Activated naive CD8-positive, alpha-beta T cell treated with anti-CD3 and anti-CD28 coated beads, Interleukin-2, amount 10 ng/mL, durations not matched to agents 7 days and 5 days (primary cell): ENCODE measurements at places on chromosomes 16 and 17. TPM values are rescaled to one million over a fixed set of nuclear protein-coding genes. Genes with fewer than 3 reads are reported as not detected.

GRCh38 chr17:77888242-77889134 lies 70.0 kb upstream of the TNRC6C start:
- DNase-seq, result peak; percentile 18

DNA sequence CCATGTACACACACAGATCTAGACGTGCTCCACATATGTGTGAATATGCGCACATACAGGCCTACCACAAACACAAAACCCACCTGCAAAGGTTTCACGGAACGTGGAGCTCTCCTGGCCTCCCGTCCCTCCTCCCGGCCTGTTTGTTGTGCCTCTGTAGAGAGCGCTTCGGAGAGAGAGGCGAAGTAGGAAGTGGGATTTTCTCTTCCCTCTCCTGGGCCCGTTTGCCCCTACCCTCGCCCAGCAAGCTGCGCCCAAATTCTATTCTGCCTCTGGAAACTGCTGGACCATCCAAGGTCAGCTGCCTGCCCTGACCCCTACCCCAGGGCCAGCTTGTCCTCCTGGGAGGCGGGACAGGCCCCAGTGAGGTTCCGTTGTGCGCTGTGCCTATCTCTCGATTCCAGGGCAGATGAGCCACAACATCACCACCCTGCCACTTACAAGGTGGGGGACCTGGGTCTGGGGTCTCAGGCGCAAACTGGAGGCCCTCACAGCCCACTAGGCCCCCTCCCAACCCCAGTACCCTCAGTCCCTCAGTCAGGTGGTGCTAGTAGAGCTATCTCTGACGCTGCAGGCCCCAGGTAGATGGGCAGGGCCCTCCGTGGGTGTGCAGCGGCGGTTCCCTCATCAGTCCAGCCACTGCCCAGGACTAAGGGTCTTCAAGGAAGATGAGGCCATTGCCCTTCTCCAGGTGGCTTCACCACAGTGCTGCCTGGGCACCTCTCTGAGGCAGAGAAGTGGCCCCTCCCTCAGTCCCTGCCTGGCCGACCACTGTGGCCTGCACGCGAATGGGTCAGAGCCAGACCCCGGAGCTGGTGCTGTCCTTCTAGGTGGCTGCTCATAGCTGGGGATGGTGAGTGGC lies 54.2 kb downstream of the BEAN1 start:
- DNase-seq, result no peak

GRCh38 chr17:33175562-33175961 lies 117.5 kb downstream of the ASIC2 start:
- no peak for DNase-seq

- no peak for DNase-seq
Measured at GRCh38 chr16:55480228-55480655, 1.2 kb downstream of the MMP2 start.

GRCh38 chr16:9072806-9073341 lies 18.6 kb upstream of the HAPSTR1 start:
- DNase-seq, result no peak

- no peak for DNase-seq
Measured at GRCh38 chr17:46144246-46144645, 49.0 kb downstream of the KANSL1 start.

DNA sequence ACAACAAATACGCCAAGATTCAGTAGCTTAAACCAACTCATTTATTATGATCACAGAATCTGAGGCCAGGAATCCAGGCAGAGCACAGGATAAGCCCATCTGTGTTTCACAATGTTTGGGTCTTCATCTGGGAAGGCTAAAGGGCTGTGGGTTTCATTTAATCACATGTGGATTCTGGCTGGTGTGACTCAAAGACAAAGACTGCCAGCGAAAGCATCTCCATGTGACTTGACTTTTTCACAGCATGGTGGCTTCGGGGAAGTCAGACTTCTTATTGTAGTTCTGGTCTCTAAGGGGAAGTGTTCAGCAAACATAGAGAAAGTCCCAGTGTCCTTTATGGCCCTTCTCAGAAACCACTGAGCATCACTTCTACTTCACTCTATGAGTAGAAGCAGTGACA lies 1014.4 kb upstream of the GOT2 start:
- no peak for DNase-seq

Gene FOXN1
- not detected for total RNA-seq

Gene KIF18B
- total RNA-seq, result 70.5 TPM

Gene ABR
- total RNA-seq, result 156 TPM

Gene SMIM22
- total RNA-seq, result not detected

Gene MT1B
- total RNA-seq, result not detected

Gene LGALS9B
- 2.0 TPM for total RNA-seq

Gene TRAPPC1
- 237 TPM for total RNA-seq

Gene SLC38A7
- total RNA-seq, result 10.8 TPM

Gene SLC47A1
- total RNA-seq, result not detected
